ENCODE measurements at places on chromosomes 6 and 20. TPM values are rescaled to one million over a fixed set of nuclear protein-coding genes. Genes with fewer than 3 reads are reported as not detected.
A peak's percentile ranks its signal among the peaks of the same experiment; 100 is the strongest.

GRCh38 chr6:28322661-28323060, 13.3 kb downstream of the ZSCAN31 start:
- DNase-seq, result no peak

DNA sequence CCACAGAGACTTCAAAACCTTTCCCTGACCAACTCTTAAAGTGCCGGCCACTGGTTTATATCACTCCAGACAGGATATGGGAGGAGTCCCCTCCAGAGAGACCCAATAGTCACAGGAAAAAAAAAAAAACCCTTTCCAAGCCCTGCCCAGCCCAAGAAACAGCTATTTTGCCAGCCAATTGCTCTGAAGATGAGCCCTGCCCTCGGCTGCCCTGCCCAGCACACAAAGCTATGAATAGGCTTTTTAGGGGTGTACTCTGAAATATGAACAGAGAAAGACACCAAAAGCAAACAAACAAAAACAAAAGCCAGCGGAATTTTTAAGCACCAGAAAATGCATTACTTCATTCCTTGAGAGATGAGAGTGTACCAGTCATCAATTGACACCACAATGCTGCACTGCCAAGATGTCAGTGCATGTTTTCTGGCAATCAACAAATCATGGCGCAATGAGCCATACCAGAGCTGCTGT, 275.1 kb downstream of the C6orf118 start:
- DNase-seq, result no peak

The HCK gene
- not detected for total RNA-seq

The PI16 gene
- total RNA-seq, result not detected

DNA sequence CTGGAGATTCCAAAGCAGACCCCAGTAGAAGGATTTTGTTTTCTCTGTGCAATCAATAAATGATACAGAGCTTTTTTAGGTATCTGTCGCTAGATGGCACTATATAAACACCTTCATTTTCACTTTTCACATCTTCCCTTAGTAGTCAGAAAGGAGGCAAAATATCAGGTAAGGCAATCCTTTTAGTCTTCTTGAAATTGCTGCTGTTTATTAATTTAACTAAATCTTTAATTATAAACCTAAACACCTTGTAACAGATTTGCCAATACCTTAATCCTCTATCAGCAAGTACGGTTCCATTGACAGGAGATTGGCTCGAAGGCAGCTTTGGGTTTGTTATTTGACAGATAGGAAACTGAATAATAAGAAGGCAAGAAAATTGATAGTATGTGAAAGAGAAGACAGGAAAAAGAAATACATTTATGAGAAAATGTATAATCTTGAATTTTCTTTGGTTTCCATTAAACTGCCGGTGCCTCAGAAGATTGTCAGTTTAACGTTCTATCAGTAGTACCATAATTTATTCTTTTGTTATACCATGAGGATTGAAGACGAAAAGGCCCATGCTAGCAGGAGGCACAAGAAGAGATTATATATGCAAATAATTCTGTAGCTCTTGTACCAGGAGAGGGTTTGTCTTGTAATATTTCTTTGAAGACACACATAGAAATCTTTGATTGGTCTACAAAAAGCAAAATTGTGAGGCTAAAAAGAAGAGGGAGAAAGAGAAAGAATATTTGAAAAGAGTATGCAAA, 23.5 kb upstream of the IBTK start:
- DNase-seq, result peak; percentile 43

DNA sequence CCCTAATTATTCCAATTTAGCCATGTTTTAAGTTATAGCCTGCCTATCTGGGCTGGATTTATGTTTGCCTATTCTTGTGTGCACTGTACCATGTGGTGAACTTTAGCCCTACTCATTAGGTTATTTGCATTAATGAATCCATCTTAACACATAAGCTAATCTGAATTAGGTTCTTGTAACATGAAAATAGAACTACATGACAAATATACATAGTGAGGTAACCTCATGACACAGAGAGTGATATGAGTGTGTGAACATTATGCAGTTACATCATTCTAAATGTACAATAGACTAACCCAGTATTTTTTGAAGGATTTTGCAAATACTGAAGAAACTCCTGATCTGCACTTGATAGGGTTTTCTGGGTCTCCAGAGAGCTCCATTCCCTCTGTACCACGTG, 733.7 kb upstream of the CITED2 start:
- no peak for DNase-seq

DNA sequence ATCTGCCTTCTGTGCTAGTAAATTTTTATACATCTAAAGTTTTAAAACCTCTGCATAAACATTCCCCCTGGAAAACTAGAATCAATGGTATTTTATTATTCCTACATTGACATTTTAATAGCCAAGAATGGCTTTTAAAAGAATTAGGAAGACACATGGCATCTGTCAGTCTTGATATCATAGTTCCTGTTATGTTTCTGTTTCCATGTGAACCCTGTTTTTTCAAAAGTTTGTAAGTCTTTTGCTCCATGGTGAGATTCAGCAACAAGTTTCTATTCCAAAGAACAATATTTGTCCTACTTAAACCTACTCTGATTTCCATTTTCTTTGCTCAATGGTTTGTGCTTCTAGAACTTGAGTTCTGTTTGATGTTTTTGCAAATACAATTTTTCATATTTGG, 95.2 kb downstream of the PLEKHG1 start:
- DNase-seq, result no peak

- DNase-seq, result no peak
Measured at GRCh38 chr6:42280966-42281533, 63.4 kb upstream of the MRPS10 start.

DNA sequence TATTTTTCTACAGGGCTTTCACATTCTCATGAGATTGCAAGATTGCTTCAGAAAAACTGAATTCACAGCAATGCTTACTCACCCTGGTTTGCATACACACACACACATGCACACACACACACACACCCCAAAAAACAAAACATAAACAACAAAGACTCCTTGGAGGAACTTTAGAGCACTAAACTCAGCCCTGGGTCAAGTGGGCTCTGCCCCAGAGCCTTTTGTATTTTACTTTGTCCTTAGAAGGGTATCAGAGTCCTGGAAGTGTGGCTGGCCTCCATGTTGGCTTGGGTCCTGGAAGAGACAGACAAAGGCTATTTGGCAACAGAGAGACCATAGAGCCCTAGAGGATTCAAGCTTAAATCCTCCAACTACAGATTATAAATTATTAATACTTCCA, 8.0 kb upstream of the CST9 start:
- DNase-seq, result peak; percentile 53

DNA sequence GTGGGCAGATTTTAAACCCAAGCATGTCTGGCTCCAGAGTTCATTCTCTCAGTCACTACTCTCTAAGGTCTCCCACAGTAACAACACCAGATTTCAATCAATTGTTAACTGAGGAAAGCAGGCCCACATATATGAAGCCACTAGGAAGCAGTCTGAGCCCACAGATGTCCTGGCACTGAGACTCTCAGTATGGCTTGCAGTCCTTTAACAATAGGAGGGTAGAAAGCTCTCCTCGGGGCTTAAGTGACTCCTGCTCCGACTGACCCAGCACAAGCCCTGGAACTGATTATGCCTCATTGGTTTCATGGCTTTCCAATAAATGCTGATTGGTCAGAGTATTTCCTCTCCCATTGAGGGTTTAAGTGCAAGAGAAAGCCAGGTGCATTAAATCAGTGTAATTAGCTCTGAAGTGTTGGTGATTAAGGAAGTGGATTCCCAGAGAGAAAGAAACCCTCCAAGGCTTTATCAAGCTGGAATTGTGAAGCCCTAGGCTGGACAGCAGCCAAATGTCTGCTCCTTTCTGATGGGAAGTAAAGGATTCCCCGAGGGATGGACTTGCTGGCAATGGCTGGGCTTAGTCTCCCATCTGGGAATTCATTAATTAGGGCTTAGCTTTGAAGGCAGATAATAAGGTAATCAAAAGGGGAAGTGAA, 76.6 kb upstream of the PROKR2 start:
- peak; percentile 3 for DNase-seq

The PACSIN1 gene
- 12.5 TPM for total RNA-seq

The PAQR8 gene
- 16.8 TPM for total RNA-seq

DNA sequence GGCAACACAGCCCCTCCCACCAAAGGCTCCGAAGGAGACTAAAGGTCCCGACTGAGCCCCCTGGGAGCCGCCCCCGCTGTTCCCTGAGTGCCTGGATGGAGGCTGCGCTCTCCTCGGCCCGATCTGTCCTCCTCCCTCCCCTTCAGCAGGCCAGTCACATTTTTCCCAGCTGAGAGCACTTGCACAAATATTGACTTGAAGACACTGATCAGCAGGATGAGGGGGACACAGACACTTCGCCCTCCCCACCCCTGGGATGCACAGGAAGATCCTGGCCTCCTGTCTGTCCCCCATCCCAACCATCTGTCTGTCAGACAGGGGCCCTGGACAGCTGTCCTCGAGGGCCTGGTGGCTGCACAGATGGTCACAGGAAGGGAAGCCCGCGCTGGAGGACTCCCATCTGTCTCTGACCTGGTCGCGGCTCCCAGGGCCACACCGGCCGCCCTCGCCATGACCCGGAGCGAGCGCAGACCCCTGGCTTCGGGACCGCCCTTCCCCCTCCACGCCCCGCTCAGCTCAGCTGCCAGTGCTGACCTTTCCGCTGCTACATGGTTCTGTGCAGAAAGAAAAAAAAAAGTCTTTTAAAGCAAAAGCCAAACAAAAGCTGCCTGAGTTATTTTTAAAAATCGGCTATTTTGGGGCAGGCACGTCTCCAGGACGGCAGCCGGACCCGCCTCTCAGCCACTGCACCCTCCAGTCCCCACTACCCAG, 11.1 kb downstream of the LAMA5 start:
- no peak for DNase-seq

The RFX6 gene
- not detected for total RNA-seq

DNA sequence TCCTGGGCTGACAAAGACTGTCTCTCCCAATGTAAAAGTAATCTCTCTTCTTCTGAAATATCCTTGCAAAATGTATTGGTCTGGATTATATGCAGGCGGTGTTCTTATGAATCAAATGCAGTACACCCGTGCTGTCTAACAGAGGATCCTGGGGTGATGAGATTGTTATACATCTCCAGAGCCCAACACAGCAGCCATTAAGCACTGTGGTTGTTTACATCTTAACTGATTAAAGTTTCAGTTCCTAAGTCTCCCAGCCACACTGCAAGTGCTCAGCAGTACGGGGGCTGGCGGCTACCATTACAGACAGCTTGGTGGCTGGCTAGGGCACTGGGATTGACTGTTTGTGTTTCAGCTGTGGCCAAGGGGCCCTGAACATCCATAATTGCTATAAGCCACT, 7.0 kb downstream of the UNC93A start:
- DNase-seq, result no peak

- DNase-seq, result no peak
Measured at GRCh38 chr6:125985522-125985921, 818 bp upstream of the TRMT11 start.
